Activated B cell treated with CpG ODN at 0.5 μM for 24 hours (primary cell): ENCODE measurements at places on chromosomes 11 and 22.
A peak's percentile ranks its signal among the peaks of the same experiment; 100 is the strongest.

DNA sequence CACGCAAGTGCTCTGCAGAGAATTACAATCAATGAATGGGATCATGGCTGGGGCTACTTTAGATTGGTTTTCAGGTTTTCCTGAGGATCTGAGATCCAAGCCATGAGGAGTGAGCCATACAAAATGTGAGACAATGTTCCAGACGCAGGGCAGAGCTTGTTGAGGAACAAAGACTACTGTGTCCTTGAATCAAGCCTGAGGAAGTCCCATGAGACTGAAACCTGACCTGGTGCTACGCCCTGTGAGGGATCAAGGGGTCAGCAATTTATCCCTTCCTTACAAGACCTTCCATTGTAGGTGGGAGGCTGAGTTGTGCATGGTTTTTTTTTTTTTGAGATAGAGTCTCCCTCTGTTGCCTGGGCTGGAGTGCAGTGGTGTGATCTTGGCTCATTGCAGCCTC lies 2.1 kb downstream of the INCENP start:
- DNase-seq, result no peak

DNA sequence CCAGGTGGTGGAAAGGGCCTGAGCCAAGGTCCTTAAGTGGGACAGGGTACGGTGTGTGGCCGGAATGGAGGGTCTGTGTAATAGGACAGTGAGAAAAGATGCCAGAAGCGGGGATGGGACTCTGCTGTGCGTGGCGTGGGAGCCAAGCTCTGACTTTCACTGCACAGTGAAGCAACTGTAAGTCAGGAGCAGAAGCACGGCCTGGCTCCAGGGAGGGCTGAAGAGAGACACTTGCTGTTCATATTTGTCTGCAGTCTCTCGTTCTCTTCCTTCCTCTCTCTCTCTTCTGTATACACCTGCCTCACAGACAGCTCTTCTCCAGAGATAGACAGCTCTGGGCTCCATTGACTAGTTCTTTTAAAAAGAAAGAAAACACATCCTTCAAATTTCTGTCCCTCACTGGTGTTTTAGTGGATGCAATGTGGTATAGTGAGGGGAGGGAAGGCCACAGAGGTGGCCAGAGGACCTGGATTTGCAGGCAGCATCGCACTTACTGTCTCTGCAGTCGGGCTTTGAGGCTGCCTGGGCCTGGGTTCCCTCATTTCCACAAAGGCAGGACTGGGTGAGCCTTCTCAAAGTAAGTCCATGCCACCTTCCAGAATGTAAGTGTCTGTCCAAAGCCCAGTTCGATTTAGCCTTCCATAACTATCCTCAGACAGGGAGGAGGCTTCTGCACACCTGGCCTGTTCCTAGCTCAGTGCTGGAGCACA lies 2.1 kb downstream of the IL17RA start:
- no peak for DNase-seq

GRCh38 chr11:1733716-1734640 lies 16.4 kb downstream of the IFITM10 start:
- no peak for DNase-seq

DNA sequence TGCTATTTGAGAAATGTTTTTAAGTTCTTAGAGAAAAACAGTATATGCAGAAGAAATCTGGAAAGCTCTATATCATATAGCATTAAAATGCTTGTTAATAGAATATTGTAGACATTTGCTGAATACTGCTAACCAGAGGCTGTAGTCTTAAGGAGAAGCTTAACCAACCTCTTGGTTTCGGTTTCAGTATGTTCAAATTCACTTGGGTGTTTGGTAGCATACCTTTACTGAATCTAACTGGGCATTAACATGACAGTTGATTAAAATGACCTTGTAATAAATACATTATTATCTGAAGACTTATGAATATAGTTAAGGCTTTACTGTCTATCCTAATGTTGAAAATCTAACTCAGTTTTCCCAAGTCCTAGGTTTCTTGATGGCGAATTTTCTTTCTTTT lies 5.4 kb downstream of the PCF11 start:
- DNase-seq, result no peak

GRCh38 chr11:1317432-1317831 lies 8.0 kb upstream of the TOLLIP start:
- DNase-seq, result no peak

- DNase-seq, result no peak
Observed at GRCh38 chr11:128467041-128467440, 120.3 kb downstream of the ETS1 start.

GRCh38 chr22:21070690-21071615 lies 25.2 kb downstream of the LRRC74B start:
- no peak for DNase-seq

DNA sequence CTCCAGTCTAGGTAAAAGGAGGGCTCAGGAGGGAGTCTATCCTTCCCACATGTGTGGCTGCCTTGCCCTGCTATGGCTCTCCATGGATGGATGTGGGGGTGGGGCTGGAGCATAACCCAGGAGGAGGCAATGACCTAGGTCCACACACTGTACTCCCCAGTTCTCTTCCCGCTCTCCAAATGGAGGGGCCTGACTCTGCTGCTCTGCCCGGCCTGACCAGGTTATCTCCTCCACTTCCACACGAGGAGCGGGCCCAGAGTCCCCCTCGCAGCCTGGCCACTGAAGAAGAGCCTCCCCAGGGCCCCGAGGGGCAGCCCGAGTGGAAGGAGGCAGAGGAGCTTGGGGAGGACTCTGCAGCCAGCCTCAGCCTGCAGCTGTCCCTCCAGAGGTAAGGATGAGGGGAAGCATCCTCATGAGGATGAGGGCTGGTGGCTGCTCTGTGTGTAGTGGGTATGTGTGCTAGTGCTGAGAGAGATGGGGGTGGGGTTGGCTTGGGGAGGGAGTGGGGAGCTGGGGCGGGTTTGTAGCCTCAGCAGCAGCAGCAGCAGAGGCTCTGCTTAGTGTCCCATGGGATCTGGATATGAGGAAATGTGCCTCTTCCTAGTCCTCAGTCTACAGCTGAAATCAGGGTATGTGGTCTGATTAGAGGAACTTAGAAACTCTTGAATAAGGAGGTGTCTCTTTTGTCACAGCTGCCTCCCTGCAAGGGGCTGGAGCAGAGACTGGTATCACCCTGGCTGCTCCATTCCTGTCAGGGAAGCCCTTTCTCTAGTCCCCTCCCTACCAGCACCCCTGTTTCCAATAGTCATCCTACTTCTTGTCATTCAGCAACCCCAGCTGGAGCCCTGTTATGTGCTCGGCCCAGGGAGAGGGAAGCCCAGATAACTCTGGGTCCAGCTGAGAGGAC lies 54.1 kb downstream of the CEP164 start:
- DNase-seq, result no peak

- DNase-seq, result no peak
Observed at GRCh38 chr11:118144301-118145268, 8.0 kb downstream of the SCN4B start.

GRCh38 chr11:129298988-129299387 lies 76.7 kb upstream of the BARX2 start:
- no peak for DNase-seq

- DNase-seq, result no peak
Observed at GRCh38 chr11:110075105-110075846, 17.9 kb upstream of the ZC3H12C start.

DNA sequence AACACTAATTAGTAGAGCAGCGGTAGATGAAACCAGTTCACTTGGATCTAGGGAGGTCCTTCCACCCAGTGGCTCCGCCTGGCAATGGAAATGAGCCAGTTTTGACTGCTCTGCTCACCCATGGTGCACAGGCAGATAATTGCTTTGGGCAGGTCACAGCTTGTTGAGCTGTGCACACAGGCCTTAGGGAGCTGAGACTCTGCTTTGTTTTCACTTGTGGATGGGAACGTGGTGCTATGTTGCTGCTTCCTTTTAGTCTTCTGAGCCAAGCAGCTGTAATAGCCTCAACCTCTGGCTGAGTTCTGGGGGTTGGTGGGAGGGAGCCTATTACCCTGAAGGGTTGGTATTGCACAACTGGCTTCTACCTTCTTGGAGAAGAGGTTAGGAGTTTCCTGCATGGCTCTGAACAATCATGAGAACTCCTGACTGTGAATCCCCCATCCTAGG lies 262.3 kb upstream of the MTNR1B start:
- DNase-seq, result no peak

GRCh38 chr11:98798333-98798732 lies 222.4 kb upstream of the CNTN5 start:
- no peak for DNase-seq

- DNase-seq, result no peak
Observed at GRCh38 chr11:30585125-30585891, 845 bp downstream of the MPPED2 start.

- no peak for DNase-seq
Observed at GRCh38 chr22:49771266-49772065, 56.2 kb downstream of the BRD1 start.

DNA sequence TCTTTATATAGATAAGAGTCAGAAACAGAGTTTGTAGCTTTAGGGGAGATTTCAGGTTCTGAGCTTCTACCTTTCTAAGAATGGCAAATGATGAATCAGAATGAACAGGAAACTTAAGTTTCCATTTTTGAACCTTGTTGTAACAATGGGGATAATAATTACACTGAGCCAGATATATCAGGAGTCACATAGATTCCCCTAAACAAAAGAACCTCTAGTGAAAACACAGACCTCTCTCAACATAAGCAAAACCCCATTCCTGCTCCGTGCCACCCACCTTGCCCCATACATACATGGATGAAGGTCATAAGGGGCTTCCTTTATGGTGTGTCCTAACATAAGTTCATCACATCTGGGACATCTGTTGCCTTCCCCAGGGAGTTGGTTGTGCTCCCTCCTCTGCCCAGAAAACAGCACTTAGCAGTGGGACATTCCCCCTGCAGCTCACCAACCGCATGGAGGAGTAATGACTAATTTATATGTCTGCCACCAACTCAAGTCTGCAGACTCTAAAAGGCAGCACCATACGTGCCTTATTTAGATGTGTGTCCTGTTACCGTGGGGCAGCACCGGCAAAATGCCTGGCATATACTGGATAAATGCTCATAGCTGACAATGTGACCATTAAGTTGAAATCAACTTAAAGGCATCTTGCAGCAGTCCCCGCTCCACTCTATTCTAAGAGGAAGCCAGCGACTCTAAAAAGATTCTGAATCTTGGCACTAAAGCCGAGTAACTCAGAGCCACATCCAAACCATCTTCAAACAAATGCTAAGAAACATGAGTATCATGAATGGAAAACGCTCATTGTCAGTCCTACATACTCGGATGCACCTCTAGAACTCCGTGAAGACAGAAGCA lies 8.0 kb downstream of the JAML start:
- no peak for DNase-seq

GRCh38 chr11:36165621-36166397 lies 123.4 kb downstream of the COMMD9 start:
- DNase-seq, result no peak

DNA sequence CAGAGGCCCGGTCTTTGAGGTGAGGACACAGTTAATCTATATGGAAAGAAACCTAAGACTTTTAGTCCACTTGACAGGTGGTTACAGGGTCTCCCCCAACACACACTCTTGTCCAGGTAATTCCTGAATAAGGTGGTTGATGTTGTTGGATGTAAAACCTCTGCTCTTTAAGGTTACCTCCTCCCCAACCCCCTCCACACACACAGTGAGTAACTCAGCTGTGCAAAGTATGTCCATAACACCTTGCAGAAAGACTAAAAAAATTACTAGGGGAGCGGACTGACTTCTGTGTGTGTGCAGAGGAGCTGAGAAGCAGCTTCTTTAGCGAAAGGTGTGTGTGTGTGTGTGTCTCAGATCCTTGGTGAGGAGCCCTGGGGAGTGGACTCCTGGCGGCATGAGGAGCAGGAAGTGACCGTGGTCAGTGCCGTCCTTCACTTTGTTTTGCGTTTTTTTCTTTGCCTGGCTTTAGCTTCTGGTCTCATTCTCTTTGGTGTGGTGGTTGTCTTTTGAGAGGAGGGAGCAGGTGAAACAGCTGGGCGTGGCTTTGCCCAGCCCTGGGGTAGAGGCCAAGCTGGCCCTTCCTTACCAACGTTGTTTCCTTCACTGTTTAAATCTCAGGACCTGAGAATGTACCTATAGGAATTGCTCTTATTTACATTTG lies 1.7 kb downstream of the ZBED4 start:
- no peak for DNase-seq

DNA sequence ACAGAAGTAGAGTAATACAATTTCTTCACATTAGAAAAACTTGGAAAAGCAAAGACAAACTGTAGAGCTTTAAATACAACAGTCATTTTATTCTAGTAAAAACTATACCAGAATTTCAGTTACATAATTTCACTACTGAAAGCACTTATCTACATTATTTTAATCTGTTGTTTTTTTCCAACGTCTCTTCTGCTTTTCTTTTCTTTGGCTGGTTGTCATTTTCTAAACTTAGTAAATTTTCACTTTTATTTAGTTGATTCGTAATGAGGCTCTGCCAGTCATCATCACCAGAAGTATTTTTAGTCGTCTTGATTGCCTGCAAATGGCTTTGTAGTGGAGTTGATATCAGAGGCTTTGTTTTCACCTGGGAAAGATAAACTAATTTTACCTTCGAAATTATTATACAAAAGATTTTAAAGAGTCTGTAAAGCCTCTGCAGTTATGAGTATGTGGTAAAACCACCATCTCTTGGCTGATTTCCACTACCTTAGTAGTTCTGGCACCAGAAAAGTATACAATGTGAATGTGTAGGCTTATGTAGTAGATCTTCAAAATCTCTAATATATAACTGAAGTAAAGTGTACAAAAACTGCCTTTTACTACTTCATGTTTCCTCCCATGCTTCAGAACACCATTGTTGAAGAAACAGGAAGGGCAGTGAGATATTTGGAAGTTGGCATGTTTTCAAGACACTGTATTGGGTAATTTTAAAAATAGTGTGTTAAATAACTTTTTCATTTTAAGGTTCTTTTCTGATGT lies 19.2 kb downstream of the EIF3M start:
- no peak for DNase-seq

DNA sequence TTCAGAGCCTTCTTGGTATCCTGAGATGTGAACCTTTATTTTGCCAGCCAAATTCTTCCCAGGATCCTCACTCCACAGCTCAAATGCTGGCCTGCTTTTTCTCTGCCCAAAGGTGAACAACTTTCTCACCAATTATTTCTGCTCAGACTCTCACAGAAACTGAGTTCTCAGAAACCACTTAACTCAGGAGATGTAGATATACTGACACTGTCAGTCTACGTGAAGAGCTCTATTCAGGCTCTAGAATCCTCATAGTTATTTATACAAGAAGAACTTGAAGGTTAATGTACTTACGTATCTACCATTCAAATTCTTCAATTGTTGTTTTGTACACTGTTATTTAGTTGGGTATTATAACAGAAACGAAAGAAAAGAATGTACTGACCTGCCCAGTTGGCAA lies 666.1 kb downstream of the CNTN5 start:
- no peak for DNase-seq

- DNase-seq, result no peak
Observed at GRCh38 chr11:68992743-68993255, 12.0 kb upstream of the MRGPRD start.

- peak; percentile 0 for DNase-seq
Observed at GRCh38 chr11:2452321-2453012, 7.7 kb downstream of the KCNQ1 start.

- peak; percentile 45 for DNase-seq
Observed at GRCh38 chr11:118914178-118914918, 11.4 kb downstream of the BCL9L start.

DNA sequence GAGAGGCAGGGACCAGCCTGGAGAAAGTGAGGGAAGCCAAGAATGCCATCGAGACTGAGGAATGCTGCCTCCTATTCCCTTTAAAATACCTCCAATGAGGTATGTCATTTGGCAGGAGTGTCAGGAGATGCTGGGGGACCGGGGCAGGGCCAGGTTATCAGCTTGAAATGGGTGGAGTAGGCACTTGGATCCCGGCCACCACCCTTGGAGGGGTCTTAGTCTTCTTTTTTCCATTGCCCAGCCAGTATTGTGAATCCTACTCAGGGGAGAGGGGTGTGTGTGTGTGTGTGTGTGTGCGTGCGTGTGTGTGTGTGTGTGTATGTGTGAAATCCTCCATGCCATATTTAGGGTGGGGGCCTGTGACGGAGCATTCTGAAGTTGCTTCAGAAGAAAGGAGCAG lies 116.2 kb downstream of the ZBTB16 start:
- DNase-seq, result no peak
